ENCODE measurements at places on chromosomes 2 and 18. TPM values are rescaled to one million over a fixed set of nuclear protein-coding genes. Genes with fewer than 3 reads are reported as not detected.

GRCh38 chr2:148136441-148136840 is 115.5 kb downstream of the MBD5 start:
- DNase-seq, result no peak
- H3K36me3 ChIP-seq, result no peaks in the 10 kb centered on the region
- no peak overlapping the region for H3K4me3 ChIP-seq

Gene UNC80
- 2.5 TPM for polyA plus RNA-seq

Gene PRKAG3
- 0.07 TPM for polyA plus RNA-seq

Gene LYPD6
- 5.4 TPM for polyA plus RNA-seq

GRCh38 chr2:240722796-240723735 is 31.4 kb downstream of the AQP12A start:
- no peak for DNase-seq
- H3K4me1 ChIP-seq, result no peaks in the 10 kb centered on the region
- H3K4me3 ChIP-seq, result no peak overlapping the region

DNA sequence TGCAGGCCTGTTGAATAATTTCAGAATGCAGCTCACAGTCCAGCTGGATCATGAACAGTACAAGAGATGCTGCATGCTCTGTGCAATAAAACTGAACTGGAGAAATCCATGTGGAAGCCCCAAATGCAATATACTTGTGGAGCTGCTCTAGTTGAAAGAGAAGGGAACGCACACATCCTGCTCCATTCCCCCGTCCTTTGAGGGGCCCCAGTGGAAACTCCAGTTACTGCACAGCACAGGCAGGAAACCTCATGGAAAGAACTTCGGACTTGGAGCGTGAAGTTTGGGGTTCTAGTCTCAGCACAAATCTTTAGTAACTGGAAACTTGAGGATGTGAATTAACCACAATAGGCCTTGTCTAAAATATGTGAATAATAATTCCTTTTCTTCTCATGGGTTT is 73.2 kb downstream of the PLA2R1 start:
- no peak overlapping the region for H3K4me3 ChIP-seq
- H3K4me1 ChIP-seq, result no peaks in the 10 kb centered on the region
- no peak overlapping the region for H3K27ac ChIP-seq
- peaks cover 15% of the 10 kb centered on the region for H3K36me3 ChIP-seq

DNA sequence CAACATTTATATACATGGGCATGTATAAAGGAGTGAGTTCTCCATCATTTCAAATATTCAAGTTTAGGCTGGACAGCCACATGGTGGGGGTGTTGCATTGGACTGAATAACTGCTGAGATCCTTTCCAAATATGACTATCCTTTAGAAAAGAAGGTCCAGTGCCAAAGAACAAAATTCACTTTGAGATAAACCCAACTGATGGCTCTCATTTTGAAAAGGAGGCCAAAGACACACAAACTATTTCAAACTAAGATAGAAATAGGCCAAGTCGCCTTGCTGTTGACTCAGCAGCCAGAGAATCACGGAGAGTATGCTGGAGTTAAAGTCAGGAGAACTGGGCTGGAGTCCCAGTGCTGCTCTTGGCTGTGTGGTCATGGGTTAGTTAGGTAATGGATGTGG is 204.5 kb upstream of the LRATD1 start:
- H3K36me3 ChIP-seq, result no peaks in the 10 kb centered on the region
- no peak overlapping the region for H3K27ac ChIP-seq
- H3K4me3 ChIP-seq, result no peak overlapping the region
- peaks cover 18% of the 10 kb centered on the region for H3K4me1 ChIP-seq
- H3K27me3 ChIP-seq, result no peaks in the 10 kb centered on the region

Gene SERPINB4
- not detected for polyA plus RNA-seq

DNA sequence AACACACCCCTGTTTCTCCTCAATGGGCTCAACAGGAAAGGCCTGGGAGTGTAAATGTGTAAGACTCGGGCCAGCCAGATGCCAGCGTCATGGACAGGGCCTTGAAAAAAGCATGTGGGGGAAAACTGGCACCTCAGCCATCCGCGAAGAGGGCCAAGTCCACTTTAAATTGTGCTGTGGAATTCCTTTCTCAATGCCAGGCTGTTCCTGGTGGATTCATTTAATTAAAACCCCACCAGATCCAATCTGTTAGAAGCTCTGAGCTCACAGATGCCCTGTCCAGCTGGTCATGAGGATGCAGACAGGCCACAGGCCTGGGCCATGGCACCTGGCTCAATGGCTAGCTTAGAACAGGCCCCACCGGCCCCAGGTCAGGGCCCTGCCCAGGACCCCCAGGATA is 24.8 kb downstream of the KCNK3 start:
- peaks cover 9% of the 10 kb centered on the region for H3K4me1 ChIP-seq
- H3K27ac ChIP-seq, result no peak overlapping the region
- no peak for DNase-seq
- no peaks in the 10 kb centered on the region for H3K27me3 ChIP-seq
- H3K36me3 ChIP-seq, result no peaks in the 10 kb centered on the region

Gene SCYGR6
- not detected for polyA plus RNA-seq

DNA sequence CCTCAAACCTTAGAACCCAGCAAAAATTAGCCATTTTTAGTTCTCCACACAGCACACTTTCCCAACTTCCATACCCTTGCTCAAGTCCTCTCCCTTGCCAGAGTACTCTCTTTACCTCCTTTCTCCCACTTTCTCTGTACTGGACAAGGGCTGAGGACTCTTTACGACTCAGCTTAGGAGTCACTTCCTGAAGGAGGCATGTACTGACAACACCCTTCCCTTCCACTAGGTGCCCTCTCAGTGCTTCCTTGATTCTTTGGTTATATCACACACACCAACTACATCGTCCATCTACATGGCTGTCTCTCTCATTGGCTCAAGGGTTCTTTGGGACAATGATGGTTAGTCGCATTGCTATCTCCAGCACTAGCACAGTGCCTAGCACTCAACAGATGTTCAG is 5.2 kb upstream of the C18orf63 start:
- no peaks in the 10 kb centered on the region for H3K27me3 ChIP-seq
- peak; percentile 26 for DNase-seq
- no peak overlapping the region for H3K4me3 ChIP-seq

DNA sequence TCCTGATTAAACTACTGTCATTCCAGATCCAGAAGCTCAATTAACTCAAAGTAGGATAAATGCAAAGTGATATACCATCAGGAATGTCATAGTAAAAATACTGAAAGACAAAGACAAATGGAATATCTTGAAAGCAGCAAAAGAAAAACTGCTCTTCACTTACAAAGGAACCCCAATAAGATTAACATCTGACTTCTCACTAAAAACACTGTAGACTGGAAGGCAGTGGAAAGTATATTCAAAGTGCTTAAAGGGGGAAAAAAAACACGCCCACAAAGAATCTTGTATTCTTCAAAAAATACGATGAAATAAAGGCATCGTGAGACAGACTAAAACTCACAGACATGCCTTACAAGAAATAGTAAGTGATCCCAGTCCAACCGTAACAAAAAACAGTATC is 195.7 kb downstream of the DOK6 start:
- no peaks in the 10 kb centered on the region for H3K36me3 ChIP-seq
- no peak for DNase-seq
- no peak overlapping the region for H3K4me3 ChIP-seq
- H3K4me1 ChIP-seq, result no peaks in the 10 kb centered on the region

Gene APCDD1
- 4.1 TPM for polyA plus RNA-seq

- H3K27ac ChIP-seq, result no peak overlapping the region
- DNase-seq, result no peak
- H3K27me3 ChIP-seq, result no peaks in the 10 kb centered on the region
- no peaks in the 10 kb centered on the region for H3K4me1 ChIP-seq
- H3K36me3 ChIP-seq, result peaks cover 2% of the 10 kb centered on the region
- H3K4me3 ChIP-seq, result no peak overlapping the region
These were observed 17.6 kb downstream of the HDAC4 start for GRCh38 chr2:239383036-239383758.

GRCh38 chr2:173876833-173877413 is 88.2 kb downstream of the SP3 start:
- no peak overlapping the region for H3K4me3 ChIP-seq
- no peak overlapping the region for H3K27ac ChIP-seq
- H3K4me1 ChIP-seq, result no peaks in the 10 kb centered on the region
- DNase-seq, result no peak
- no peaks in the 10 kb centered on the region for H3K36me3 ChIP-seq

DNA sequence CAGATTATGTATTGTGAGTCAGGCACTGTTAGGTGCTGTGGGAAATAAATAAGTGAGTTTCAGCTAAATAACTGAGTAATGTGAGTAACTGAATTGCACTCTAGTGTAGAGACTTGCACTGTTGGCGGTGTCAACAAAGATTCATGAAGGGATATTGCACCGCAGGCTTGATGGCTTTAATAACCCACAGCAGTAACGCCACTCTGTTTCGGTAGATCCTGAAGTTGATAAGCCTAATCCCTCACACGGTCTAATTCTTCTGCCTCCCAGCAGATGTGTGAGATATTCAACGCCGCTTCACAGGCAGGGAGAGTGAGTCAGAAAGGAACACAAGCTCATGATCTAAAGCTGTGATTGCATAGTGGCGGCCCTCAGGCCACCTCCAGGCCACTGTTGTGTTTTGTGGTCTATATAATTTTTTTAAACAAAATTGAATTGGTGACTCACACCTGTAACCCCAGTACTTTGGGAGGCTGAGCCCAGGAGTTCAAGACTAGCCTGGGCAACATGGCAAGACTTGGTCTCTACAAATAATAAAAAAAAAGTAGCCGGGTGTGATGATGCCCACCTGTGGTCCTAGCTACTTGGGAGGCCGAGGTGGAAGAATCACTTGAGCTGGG is 94.3 kb downstream of the LIPG start:
- no peak for DNase-seq
- peaks cover 21% of the 10 kb centered on the region for H3K4me1 ChIP-seq
- H3K27me3 ChIP-seq, result no peaks in the 10 kb centered on the region
- H3K27ac ChIP-seq, result no peak overlapping the region
- H3K36me3 ChIP-seq, result no peaks in the 10 kb centered on the region

DNA sequence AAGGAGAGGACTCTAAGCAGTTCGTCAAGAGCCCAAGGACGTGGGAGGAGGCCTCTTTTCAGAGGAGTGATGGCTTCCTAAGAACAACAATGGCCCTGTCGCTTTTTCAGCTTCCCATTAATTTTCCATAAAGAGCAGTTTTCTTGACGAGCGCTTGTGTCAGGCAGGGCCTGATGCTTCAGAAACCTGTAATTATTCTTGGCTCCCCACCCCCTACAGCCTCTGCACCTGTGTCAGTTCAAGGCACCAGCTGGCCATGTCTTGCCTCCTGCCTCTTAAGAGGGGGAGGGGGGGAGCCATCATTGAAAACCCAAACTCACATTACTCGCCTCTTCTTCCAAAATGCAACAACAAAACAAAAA is 32.3 kb downstream of the KLF7 start:
- H3K36me3 ChIP-seq, result no peaks in the 10 kb centered on the region
- H3K27ac ChIP-seq, result no peak overlapping the region
- no peak for DNase-seq
- no peaks in the 10 kb centered on the region for H3K27me3 ChIP-seq
- H3K4me3 ChIP-seq, result no peak overlapping the region
- peaks cover 8% of the 10 kb centered on the region for H3K4me1 ChIP-seq

Gene CNTNAP5
- polyA plus RNA-seq, result 2.2 TPM

- H3K27me3 ChIP-seq, result no peaks in the 10 kb centered on the region
- H3K36me3 ChIP-seq, result peaks cover 3% of the 10 kb centered on the region
- peak overlapping the region; percentile 63 for H3K27ac ChIP-seq
- H3K4me3 ChIP-seq, result no peak overlapping the region
These were observed 188.2 kb downstream of the BCL2 start for GRCh38 chr18:63131106-63131958.

- no peak for DNase-seq
- H3K27me3 ChIP-seq, result no peaks in the 10 kb centered on the region
- H3K4me1 ChIP-seq, result no peaks in the 10 kb centered on the region
- H3K36me3 ChIP-seq, result no peaks in the 10 kb centered on the region
These were observed 1.5 kb upstream of the IKZF2 start for GRCh38 chr2:213152888-213153287.

DNA sequence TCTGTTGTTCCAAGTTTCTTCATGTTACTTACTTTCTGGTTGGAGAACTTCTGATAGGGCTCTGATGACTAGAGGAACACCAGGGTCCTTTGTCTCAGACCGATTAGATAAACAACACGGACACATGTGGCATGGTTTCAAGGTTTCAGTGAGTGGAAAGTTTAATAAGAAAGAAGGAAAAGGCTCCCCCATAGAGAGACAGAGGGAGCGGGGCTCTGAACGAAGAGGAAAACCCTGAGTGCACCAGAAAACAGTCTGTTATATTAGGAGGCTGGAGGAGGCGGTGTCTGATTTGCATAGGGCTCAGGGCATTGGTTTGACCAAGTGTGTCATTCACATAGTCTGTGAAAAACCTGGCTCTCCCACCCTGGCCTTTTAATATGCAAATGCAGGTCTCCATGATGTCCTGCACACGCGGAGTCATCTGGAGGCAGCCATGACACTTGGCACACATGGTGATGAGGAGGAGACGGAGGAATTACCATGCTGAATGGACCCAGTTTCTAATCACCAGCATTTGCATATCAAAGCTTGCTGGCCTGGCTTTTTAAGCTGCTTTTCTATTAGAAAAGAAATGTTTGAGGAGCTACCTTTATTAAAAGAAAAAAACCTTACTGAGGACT is 94.2 kb downstream of the PTPN4 start:
- DNase-seq, result no peak
- H3K27ac ChIP-seq, result no peak overlapping the region
- no peaks in the 10 kb centered on the region for H3K36me3 ChIP-seq
- no peaks in the 10 kb centered on the region for H3K27me3 ChIP-seq
- no peak overlapping the region for H3K4me3 ChIP-seq

Gene ABCG8
- 24.3 TPM for polyA plus RNA-seq

GRCh38 chr2:211367293-211367692 is 810.9 kb downstream of the CPS1 start:
- DNase-seq, result no peak
- no peak overlapping the region for H3K4me3 ChIP-seq
- no peaks in the 10 kb centered on the region for H3K4me1 ChIP-seq

Gene ZBTB7C
- polyA plus RNA-seq, result 1.7 TPM

- H3K4me3 ChIP-seq, result no peak overlapping the region
- no peaks in the 10 kb centered on the region for H3K36me3 ChIP-seq
- no peaks in the 10 kb centered on the region for H3K27me3 ChIP-seq
- H3K27ac ChIP-seq, result no peak overlapping the region
- no peak for DNase-seq
- H3K4me1 ChIP-seq, result no peaks in the 10 kb centered on the region
These were observed 357.9 kb upstream of the NRP2 start for GRCh38 chr2:205324355-205324754.

DNA sequence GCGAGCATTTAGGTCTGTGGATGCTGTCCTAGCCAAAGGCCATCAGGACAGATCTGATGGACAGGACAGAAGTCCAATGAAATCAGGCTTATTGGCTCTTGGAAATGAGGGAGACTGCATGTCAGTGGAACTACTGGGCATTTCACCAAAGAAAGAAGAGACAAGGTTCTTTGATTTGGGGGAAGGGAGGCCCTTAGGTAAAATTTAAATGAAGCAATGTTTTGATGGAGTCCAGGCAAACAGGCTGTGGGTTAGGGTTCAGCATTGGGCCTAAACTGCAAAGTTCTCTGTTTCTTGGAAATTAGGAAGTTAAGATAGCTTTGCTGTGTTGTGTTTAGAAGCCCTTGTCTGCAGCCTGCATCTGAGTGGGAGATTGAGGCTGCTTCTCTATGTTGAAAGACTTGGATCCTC is 31.6 kb upstream of the RNF149 start:
- no peak for DNase-seq
- no peak overlapping the region for H3K4me3 ChIP-seq
- H3K36me3 ChIP-seq, result no peaks in the 10 kb centered on the region
- no peaks in the 10 kb centered on the region for H3K27me3 ChIP-seq
- no peak overlapping the region for H3K27ac ChIP-seq

Gene ODC1
- 108 TPM for polyA plus RNA-seq

Gene LHCGR
- 0.03 TPM for polyA plus RNA-seq

GRCh38 chr2:199440118-199440517 is 17.6 kb downstream of the SATB2 start:
- H3K27ac ChIP-seq, result no peak overlapping the region
- no peak overlapping the region for H3K4me3 ChIP-seq
- H3K36me3 ChIP-seq, result peaks cover 2% of the 10 kb centered on the region
- no peak for DNase-seq
- H3K4me1 ChIP-seq, result peaks cover 3% of the 10 kb centered on the region
